ENCODE measurements at places on chromosomes 4 and X. TPM values are rescaled to one million over a fixed set of nuclear protein-coding genes. Genes with fewer than 3 reads are reported as not detected.

GRCh38 chr4:40317916-40318658 lies 17.0 kb upstream of the CHRNA9 start:
- no peaks in the 10 kb centered on the region for H3K36me3 ChIP-seq
- H3K27ac ChIP-seq = no peak overlapping the region
- no peaks in the 10 kb centered on the region for H3K27me3 ChIP-seq
- no peak for DNase-seq
- no peak overlapping the region for H3K4me3 ChIP-seq
- H3K4me1 ChIP-seq = peaks cover 10% of the 10 kb centered on the region

- H3K4me1 ChIP-seq = no peaks in the 10 kb centered on the region
- no peak overlapping the region for H3K4me3 ChIP-seq
- no peaks in the 10 kb centered on the region for H3K36me3 ChIP-seq
- no peak overlapping the region for H3K27ac ChIP-seq
These were observed 815.1 kb downstream of the ADGRL3 start for GRCh38 chr4:62015043-62015739.

DNA sequence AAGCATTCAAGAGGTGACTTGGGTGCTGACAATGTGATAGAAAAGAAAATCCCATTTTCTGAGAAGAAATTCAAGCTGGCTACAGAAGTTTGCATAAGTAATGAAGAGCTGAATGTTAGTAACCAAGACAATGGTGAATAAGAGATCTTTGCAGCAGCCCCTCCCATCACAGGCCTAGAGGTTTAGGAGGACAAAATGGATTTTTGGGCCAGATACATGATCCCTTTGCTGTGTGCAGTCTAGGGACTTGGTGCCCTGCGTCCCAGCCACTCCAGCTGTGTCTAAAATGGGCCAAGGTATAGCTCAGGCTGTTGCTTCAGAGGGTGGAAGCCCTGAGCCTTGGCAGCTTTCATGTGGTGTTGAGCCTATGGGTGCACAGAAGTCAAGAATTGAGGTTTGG lies 107.0 kb upstream of the EPHA5 start:
- no peaks in the 10 kb centered on the region for H3K27me3 ChIP-seq
- no peak for DNase-seq
- H3K27ac ChIP-seq = no peak overlapping the region
- no peak overlapping the region for H3K4me3 ChIP-seq
- no peaks in the 10 kb centered on the region for H3K36me3 ChIP-seq

- peaks cover 40% of the 10 kb centered on the region for H3K4me1 ChIP-seq
- H3K27me3 ChIP-seq = peaks cover 90% of the 10 kb centered on the region
- H3K36me3 ChIP-seq = no peaks in the 10 kb centered on the region
These were observed 54.1 kb upstream of the TMEM33 start for GRCh38 chr4:41880840-41881831.

DNA sequence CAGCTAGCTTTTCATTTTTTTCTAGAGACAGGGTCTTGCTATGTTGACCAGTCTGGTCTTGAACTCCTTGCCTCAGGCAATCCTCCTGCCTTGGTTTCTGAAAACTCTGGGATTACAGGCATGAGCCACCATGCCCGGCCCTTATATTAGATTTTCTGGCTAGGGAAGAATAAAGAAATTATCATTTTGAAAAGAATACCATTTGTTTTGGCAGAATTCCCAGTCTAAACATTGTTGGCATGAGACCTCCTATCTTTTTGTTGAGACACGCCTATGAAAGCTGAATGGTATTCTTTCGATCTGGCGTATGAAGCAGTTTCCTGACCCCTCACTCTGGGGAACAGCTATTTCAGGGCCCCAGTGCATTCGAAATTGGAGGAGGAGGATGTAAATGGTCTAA lies 107.0 kb downstream of the REPS2 start:
- no peaks in the 10 kb centered on the region for H3K36me3 ChIP-seq
- H3K4me3 ChIP-seq = no peak overlapping the region
- no peaks in the 10 kb centered on the region for H3K4me1 ChIP-seq
- H3K27me3 ChIP-seq = peaks cover 8% of the 10 kb centered on the region

GRCh38 chr4:73859614-73860088 lies 6.6 kb downstream of the PF4V1 start:
- H3K36me3 ChIP-seq = no peaks in the 10 kb centered on the region
- H3K27me3 ChIP-seq = no peaks in the 10 kb centered on the region
- no peak overlapping the region for H3K27ac ChIP-seq
- H3K4me1 ChIP-seq = no peaks in the 10 kb centered on the region
- H3K4me3 ChIP-seq = no peak overlapping the region

DNA sequence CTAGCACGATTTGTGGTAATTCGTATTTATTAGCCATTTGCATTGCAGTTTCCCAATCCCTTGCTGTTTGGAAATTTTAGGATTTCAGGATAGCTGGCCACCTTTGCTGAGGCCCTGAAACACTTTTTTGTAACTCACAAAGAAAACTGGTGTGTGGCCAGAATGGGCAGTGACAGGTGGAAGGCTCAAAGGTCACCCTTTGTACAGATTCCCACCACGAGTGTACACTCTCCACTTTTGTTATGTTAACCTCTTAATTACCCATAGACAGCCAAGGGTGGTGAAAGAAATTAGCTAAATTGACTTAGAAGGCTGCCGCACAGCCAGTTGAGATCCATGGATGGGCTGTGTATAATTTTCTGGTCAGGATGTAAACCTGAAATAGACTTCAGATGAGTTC lies 109.7 kb upstream of the ARX start:
- H3K27ac ChIP-seq = no peak overlapping the region
- H3K36me3 ChIP-seq = no peaks in the 10 kb centered on the region
- H3K4me1 ChIP-seq = no peaks in the 10 kb centered on the region
- no peak overlapping the region for H3K4me3 ChIP-seq

Gene MAGED4B
- 294 TPM for polyA plus RNA-seq

- H3K4me3 ChIP-seq = no peak overlapping the region
- no peaks in the 10 kb centered on the region for H3K27me3 ChIP-seq
- peaks cover 12% of the 10 kb centered on the region for H3K36me3 ChIP-seq
- H3K27ac ChIP-seq = no peak overlapping the region
- no peak for DNase-seq
- H3K4me1 ChIP-seq = peaks cover 13% of the 10 kb centered on the region
These were observed 27.5 kb upstream of the NAP1L5 start for GRCh38 chr4:88725143-88725542.

- H3K36me3 ChIP-seq = no peaks in the 10 kb centered on the region
- peaks cover 7% of the 10 kb centered on the region for H3K4me1 ChIP-seq
- H3K27ac ChIP-seq = no peak overlapping the region
- DNase-seq = no peak
These were observed 111.4 kb downstream of the SORBS2 start for GRCh38 chr4:185700630-185701029.

- DNase-seq = no peak
- no peak overlapping the region for H3K4me3 ChIP-seq
These were observed 314.3 kb upstream of the CLNK start for GRCh38 chr4:10998846-10999245.

DNA sequence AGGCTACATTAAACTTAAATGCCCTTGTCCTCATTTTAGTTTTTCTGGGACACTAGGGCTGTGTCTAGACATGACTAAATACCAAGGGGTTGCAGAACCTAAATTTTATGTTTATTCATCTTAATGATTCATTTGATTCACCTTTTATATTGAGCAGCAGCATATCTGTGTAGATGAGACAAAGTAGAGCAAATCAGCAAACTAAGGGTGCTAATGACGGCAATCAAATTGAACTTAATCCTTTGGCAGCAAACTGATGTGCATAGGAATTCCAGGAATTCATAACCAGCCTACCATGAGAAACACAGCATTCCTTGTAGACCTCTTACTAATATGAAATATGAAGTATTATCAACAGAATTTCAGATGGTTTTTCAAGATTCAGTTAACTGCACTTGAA lies 25.1 kb downstream of the EPHA5 start:
- no peak for DNase-seq
- no peaks in the 10 kb centered on the region for H3K4me1 ChIP-seq
- no peaks in the 10 kb centered on the region for H3K36me3 ChIP-seq
- no peaks in the 10 kb centered on the region for H3K27me3 ChIP-seq
- H3K27ac ChIP-seq = no peak overlapping the region

DNA sequence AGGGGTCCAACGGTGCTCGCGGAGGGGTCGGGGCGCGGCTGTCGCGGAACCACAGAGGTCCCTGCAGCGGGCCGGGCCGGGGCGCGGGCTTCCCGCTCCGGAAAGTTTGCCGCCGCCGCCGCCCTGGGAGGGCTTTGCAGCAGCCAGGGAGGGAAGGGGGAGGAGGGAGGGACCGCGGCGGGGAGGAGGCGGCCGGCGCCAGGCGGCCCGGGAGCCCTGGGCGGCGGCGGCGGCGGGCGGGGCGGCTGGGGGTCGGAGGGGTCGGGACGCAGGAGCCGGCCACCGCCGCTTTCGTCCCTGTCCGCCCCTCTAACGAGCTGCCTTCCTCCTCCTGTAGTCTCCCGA lies 375 bp downstream of the FGFR3 start:
- peaks cover 51% of the 10 kb centered on the region for H3K4me1 ChIP-seq
- no peak overlapping the region for H3K27ac ChIP-seq
- peaks cover 36% of the 10 kb centered on the region for H3K36me3 ChIP-seq
- H3K4me3 ChIP-seq = no peak overlapping the region

DNA sequence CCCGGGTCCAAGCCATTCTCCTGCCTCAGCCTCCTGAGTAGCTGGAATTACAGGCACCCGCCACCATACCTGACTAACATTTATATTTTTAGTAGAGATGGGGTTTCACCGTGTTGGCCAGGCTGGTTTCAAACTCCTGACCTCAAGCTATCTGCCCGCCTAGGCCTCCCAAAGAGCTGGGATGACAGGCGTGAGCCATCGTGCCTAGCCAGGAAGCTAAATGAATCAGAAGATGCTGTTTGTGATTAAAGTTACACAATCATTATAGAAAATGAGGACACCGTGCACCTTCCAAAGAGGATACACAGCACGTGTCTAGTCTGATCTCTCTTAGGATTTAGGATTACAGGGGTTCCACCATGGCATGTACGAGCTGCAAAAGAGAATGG lies 99.6 kb downstream of the DHRSX start:
- no peaks in the 10 kb centered on the region for H3K27me3 ChIP-seq
- DNase-seq = no peak
- H3K36me3 ChIP-seq = peaks cover 3% of the 10 kb centered on the region
- H3K27ac ChIP-seq = no peak overlapping the region

Gene UVSSA
- 27.7 TPM for polyA plus RNA-seq

DNA sequence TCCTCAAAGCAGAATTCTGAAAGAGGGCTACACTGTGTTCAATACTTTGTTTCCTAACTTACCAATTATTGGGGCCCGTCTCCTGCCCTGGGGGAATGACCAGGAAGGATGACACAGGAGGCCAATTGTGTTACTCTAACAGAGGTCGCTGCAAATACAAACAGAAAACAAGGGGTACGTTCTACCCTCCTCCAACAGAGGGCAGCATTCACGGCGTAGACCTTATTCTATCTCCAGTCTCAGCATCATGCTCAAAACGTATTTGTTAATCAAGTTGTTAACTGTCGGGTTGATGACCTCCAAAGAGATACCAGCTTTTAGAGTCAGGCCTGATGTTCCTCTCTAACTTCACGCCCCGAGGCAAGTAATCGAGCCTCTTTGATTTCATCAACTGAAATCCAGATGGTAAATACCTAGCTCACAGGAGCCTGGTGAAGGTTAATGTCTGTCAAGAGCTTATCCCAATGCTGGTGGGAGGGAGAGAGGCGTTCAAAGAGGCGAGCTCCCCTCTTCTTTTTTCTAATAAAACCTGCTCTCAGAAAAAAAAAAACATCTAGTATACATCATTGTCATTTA lies 181.0 kb upstream of the KCNIP4 start:
- no peak overlapping the region for H3K4me3 ChIP-seq
- no peak for DNase-seq
- H3K27me3 ChIP-seq = no peaks in the 10 kb centered on the region

Gene GSPT2
- polyA plus RNA-seq = 28.3 TPM

GRCh38 chr4:3305610-3306371 lies 13.0 kb downstream of the RGS12 start:
- DNase-seq = no peak
- peaks cover 89% of the 10 kb centered on the region for H3K4me1 ChIP-seq
- H3K27ac ChIP-seq = peak overlapping the region; percentile 58
- H3K4me3 ChIP-seq = no peak overlapping the region

DNA sequence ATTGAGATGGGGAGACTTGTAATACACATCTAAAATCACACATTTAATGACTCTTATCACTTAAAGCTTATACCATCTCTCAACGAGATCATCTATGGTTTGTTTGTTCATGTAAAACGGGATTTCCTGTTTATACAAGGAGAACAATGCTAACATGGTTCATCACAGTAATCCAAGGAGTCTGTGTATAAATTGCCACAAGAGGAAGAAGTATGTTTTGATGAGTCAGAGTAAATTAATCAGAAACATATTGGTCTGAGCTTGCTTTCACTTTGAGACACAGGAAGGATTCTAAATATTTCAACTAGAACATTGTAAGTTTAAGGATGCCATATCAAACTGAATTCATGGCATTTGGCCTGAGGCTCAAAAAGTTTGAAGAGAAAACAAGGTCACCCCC lies 594.1 kb downstream of the GLUD2 start:
- H3K27ac ChIP-seq = no peak overlapping the region
- no peaks in the 10 kb centered on the region for H3K4me1 ChIP-seq
- H3K36me3 ChIP-seq = no peaks in the 10 kb centered on the region
- no peak for DNase-seq
- H3K4me3 ChIP-seq = no peak overlapping the region

DNA sequence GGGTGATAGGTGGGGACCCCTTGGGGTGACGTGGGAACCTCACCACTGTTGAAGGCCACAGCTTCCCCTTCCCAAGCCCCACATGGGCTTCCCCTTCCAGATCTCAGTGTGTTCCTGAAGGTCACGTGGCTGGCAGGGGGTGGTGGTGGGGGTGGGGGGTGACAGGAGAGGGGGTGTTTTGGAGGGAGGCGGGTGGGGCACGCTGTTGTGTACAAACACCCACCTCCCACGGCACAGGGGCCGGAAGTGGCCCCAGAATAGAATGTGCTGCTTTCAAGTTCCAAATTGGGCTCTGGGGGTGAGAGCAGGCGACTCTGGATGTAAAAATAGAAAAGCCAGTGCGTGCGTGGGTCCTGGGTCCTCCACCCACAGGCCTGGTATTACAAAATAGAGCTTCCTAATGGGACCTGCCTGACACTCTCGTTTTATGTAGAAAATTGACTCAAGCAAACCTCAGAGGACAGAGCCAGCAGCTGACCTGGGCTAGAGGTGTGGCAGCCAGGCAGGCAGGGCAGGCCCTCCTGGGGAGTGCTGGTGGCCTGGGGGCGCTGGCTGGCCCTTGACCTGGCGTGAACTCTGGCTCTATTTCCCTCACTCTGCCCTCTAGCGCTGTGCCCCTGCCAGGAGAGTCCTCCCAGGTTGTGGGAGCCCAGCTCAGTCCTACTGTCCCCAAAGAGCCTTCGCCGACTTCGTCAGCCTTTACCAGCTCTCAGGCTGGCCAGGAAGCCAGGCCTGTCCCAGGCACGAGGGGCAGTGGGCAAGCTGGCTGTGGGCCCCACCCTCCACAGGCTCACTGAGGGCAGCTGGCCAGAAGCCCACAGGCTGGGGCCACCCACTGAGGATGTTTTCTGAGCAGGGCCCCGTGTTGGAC lies 5.4 kb upstream of the SH3BP2 start:
- no peaks in the 10 kb centered on the region for H3K36me3 ChIP-seq
- peaks cover 31% of the 10 kb centered on the region for H3K4me1 ChIP-seq
- no peak overlapping the region for H3K27ac ChIP-seq
- no peaks in the 10 kb centered on the region for H3K27me3 ChIP-seq

Gene INTS6L
- 25.0 TPM for polyA plus RNA-seq

Gene DMD
- 28.4 TPM for polyA plus RNA-seq

GRCh38 chrX:71100581-71101505 lies 5.2 kb downstream of the FOXO4 start:
- no peak overlapping the region for H3K27ac ChIP-seq
- H3K27me3 ChIP-seq = no peaks in the 10 kb centered on the region
- no peak overlapping the region for H3K4me3 ChIP-seq
